Activated naive CD8-positive, alpha-beta T cell treated with anti-CD3 and anti-CD28 coated beads for 36 hours (primary cell): ENCODE measurements at places on chromosomes 13 and 19. TPM values are rescaled to one million over a fixed set of nuclear protein-coding genes. Genes with fewer than 3 reads are reported as not detected.

The LENG8 gene
- 101 TPM for total RNA-seq

The TIMM13 gene
- total RNA-seq, result 184 TPM

The MYO1F gene
- total RNA-seq, result 4.5 TPM

- no peak for DNase-seq
Measured at GRCh38 chr13:105518086-105518485, 1017.4 kb downstream of the EFNB2 start.

GRCh38 chr13:99905224-99905623 is 66.3 kb downstream of the ZIC5 start:
- DNase-seq, result no peak

DNA sequence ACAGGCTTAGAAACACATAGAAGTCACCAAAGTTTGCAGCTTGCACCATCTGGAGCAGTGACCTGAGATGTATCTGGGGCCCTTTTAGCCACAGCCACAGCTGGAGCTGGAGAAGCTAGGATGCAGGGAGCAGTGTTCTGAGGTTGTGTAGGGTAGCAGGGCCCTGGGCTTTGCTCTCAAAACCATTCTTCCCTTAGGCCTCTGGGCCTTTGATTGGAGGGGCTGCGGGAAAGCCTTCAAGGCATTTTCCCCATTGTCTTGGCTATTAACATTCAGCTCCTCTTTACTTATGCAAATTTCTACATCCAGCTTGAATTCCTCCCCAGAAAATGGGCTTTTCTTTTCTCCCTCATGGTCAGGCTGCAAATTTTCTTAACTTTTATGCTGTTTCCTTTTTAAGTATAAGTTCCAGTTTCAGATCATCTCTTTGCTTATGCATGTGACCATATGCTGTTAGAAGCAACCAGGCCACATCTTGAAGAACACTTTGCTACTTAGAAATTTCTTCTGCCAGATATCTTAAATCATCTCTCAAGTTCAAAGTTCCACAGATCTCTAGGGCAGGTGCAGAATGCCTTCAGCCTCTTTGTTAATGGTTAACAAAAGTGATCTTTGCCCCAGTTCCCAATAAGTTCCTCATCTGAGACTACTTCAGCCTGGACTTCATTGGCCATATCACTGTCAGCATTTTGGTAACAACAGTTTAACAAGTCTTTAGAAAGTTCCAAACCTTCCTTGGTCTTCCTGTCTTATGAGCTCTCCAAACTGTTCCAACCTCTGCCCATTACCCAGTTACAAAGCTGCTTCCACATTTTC is 48.5 kb downstream of the NBEA start:
- no peak for DNase-seq

DNA sequence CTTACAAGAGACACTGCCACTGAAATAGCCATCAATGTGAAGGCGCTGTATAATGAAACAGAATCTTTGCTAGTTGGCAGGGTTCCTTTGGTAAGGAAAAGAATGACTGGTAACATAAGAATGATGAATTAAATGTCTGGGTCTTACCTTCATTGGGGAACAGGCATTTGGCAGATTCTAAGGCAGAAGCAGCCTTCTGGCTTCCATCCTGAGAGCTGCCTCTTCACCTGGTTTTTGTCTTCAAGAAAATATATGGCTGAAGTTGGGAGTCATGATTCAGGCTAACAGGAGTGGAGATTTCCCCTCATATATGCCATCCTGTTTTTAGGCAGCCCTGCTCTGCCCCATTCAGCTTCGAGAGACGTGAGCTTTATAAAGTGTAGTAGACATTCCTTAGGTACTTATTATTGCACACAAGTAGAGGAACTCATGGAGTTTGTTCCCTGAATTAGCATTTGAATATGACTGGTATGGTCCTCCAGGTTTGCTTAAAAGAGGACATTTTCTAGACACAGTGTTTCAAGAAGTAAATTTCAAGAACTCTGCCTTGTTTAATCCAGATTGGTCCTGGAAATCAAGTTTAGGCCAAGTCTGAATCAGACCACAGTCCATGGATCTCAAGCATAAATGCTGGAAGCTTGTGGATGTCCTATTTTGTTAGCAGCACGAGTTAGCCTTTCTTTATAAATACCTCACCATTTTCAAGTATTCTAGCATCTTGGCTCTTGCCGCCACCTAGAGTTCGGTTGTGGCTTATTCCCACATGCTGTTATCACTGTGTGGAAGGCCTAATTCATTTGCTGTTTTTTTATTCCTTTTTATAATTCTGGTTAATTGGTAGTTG is 56.2 kb upstream of the AKAP11 start:
- DNase-seq, result peak; percentile 11

- DNase-seq, result no peak
Measured at GRCh38 chr13:38871275-38871674, 119.4 kb downstream of the STOML3 start.

GRCh38 chr19:18161636-18162002 is 8.7 kb downstream of the PIK3R2 start:
- DNase-seq, result no peak

GRCh38 chr19:33207903-33208302 is 13.8 kb downstream of the LRP3 start:
- DNase-seq, result no peak

- peak; percentile 66 for DNase-seq
Measured at GRCh38 chr19:51784922-51785690, 9.9 kb upstream of the FPR3 start.

- peak; percentile 12 for DNase-seq
Measured at GRCh38 chr13:100182900-100183490, 94.1 kb downstream of the PCCA start.

- DNase-seq, result no peak
Measured at GRCh38 chr13:105678072-105678471, 857.4 kb downstream of the EFNB2 start.

- peak; percentile 70 for DNase-seq
Measured at GRCh38 chr19:7904074-7905020, 670 bp downstream of the MAP2K7 start.

- no peak for DNase-seq
Measured at GRCh38 chr19:56720281-56720680, 48.7 kb upstream of the ZNF835 start.
